ENCODE measurements at places on chromosomes 7 and 10. TPM values are rescaled to one million over a fixed set of nuclear protein-coding genes. Genes with fewer than 3 reads are reported as not detected.

TMEM176A gene
- 2.1 TPM for total RNA-seq

CRHR2 gene
- not detected for total RNA-seq

AKR1C2 gene
- total RNA-seq, result 0.21 TPM

PLPP4 gene
- not detected for total RNA-seq

PRKAR2B gene
- 62.1 TPM for total RNA-seq

ZNF485 gene
- total RNA-seq, result 1.9 TPM

SLC16A9 gene
- not detected for total RNA-seq

CALHM1 gene
- total RNA-seq, result not detected

ST8SIA6 gene
- 1.3 TPM for total RNA-seq

RBP3 gene
- total RNA-seq, result not detected

ZNF37A gene
- total RNA-seq, result 9.1 TPM

All from mononuclear cell (primary cell).